D721Med (cell line): ENCODE measurements at places on chromosomes 5 and 9.

DNA sequence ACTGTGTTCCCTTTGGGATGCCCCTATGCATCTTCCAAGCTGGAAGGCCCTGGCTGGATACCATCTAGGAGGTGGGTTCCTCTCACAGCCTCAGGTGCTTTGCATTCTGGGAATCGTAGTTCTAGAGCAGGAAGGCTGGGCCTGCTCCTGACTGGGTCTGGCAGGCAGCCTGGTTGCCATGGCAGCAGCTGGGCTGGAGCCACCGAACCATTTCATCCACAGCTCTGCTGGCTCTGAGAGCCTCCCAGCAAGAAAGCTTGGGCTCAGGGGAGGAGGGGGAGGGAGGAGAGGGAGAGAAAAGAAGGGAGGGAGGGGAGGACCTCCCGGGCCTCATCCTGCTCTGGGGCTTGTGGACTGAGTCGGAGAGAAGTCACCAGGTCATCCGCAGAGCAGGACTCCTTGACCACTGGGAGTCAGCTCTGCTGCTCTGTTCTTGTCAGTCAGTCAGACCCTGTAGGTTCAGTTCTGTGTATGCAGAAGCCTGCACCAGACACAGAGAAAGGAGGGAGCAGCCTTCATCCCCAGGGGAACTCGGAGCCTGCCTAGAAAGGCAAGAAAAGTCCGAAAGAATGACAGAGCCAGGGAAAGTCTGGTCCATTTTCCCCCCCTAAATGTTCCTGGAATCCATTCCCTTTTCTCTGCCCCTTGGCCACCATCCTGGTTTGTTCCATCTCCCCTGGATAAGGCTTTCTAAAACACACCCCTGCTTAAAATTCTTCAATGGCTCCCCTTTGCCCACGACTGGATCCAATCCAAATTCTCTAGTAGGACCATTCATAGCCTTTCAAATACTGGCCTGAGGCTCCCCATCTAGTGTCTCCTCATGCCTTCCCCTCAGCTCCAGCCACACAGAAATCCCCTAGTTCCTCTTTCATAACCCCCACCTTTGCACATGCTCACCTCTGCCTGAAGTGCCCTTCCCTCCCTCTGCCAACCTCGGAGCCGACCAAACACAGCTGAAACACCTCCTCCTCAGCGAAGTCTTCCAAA is 65.4 kb upstream of the ARAP3 start:
- DNase-seq: peak; percentile 57

- DNase-seq: no peak
Observed at GRCh38 chr5:13771011-13771571, 173.4 kb downstream of the DNAH5 start.

DNA sequence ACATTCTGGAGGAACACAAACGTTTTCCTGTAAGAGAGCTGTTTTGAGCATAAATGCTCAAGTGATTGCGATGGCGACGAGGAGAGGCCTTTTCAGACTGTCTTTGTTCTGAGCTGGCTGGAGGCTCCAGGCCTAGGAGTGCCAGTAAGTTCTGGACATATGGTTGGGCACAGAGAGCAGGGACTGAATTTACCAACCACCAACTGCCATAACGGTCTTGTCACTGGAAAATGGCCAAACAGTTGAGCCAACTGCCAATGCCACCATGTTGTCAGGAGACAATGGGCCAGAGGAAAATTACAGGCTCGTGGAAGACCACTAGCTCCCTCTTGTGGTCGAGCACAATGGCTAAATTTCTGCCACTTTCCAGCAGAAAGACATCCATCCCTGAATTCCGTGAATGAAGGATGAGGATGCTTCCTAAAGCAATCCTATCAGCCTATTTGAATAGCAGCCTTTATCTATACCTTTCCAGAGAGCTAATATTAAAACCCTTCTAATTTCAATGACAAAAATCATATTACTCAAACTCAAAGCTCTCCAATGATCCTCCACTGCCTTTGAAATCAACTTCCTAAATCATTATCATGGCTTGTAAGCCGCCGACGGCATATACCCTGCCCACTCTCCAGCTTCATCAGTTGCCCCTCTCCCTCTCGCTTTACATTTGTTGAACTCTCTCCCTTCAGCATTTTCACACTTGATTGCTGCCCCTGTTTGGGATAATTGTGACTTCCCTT is 66.9 kb upstream of the GLIS3 start:
- DNase-seq: no peak

DNA sequence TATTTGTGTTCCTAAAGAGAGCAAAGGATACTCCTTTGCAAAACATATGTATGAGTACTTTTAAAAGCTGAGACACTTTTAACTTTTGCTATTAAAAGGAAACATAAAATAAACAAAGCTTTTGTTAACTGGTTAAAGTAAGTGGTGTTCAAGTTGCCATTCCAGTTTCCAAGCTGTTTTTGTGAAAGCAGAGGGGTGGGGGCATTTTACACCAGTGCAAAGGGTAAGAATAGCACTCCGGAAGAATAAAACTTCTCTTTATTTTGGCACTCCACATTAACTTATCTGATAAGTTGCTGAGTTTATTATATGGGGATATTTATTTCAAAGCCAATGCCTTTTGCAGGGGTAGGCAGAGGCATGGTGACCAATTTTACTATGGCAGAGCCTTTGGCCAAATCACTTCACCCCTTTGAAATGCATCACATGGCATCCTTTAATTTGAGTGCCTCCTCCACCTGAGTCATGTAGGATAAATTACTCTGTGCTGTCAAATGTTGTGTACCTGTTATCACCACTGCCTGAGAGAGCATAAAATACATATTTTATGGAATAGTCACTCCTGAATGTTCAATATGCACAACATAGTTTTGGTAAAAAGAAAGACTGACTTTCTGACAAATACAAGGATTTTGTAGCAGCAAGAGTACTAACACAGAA is 62.9 kb downstream of the MLLT3 start:
- no peak for DNase-seq

- no peak for DNase-seq
Observed at GRCh38 chr5:155936520-155937406, 390.2 kb upstream of the SGCD start.

GRCh38 chr5:178790371-178790770 is 59.9 kb upstream of the ZNF354A start:
- DNase-seq: no peak

DNA sequence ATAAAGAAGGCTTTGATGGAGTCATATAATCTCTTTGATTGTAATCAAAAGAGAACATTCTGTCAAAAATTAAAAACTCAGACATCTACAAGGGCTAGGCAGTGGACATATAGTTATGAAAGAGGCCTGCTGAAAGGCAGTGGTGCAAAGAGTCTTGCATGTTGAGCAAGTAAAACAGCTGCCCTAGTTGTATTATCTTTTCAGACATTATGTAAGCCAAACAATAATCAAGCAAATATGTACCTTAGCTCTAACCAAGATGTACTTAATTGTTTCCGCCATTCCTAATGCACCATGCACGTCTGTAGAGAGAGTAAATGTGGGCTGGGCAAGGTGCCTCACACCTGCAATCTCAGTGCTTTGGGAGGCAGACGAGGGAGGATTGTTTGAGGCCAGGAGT is 14.3 kb downstream of the GAPT start:
- no peak for DNase-seq

DNA sequence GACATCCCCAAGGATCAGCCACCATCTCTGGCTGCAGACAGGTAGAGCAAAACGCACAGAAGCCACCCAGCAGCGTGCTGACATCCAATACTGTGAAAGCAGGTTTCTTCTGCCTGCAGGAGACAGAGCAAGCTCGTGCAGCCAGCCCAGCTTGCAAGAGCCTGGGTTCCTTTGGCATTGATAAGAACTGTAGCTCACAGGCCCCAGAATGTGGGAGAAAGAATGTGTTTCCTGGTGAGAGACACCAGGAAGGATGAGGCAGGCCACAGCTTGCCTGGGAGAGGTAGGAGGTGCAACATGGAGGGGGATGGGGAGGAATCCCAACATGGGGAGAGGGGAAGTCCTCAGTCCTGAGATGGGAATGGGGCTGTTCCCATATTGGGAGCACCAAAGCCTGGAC is 34.0 kb upstream of the ARAP3 start:
- no peak for DNase-seq

- DNase-seq: no peak
Observed at GRCh38 chr9:92291577-92291976, 1.9 kb downstream of the IARS1 start.

- no peak for DNase-seq
Observed at GRCh38 chr9:121344184-121344583, 25.9 kb downstream of the STOM start.

DNA sequence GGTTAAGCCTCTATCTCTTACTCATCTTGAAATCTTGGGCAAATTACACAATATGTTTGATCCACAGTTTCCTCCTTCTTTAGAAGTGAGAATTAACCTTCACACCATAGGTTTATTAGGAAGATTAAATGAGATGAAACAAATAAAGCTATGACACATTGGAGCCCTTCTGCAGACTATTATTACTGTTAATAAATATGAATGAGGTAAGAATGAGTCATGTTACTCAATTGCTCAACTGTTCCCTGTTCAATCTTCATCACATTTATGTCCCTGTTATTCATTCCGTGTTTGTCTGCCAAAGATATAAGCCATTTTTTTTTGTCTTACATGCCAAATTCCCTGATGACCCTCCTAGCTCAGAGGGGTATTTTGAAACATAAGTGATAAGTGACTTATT is 52.1 kb upstream of the PAPPA start:
- no peak for DNase-seq

- DNase-seq: no peak
Observed at GRCh38 chr5:90294604-90295003, 115.0 kb downstream of the CETN3 start.

DNA sequence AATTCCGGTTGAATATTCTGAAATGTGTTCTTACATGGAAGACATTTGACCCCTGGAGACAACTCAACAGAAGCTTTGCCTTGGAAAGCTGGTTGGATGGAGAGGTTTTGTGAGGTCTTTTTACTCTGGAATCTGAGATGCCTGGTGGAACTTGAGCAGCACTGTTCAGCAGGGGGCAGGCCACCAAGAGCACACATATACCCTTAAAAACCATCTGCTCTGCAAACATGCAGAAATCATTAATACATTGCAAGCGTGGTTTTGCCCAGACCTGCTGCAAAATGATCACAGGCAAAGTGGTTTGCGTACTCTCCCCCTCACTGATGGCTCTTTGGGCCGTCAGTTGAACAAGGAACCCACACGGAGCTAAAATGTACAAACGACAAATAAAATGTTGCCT is 32.8 kb upstream of the DAP start:
- no peak for DNase-seq

DNA sequence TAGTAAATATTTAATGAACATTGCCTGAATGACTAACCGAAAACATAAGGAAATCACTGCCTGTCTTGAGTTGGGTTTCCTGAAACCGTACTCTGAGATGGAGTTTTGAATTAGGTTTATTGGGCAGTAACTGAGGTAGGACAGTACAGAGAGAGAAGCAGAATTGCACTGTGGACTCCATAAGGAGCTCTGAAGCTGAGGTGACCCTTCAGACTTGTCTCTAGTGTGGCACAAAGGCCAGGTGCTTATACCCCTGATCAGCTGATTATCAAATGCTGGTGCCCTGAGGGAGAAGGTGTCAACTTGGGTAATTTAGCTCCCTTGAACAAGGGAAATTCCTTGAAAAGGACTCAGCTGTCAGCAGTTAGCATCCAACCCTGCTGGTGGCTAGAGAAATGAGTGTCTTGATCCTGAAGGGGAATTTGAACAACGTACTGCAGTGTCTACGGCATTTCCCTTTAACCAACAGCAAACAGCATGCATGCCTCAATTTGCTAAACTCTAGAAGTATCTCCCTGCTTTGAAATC is 135.0 kb upstream of the SMARCA2 start:
- no peak for DNase-seq

GRCh38 chr9:98742325-98743280 is 33.9 kb upstream of the GABBR2 start:
- no peak for DNase-seq

- no peak for DNase-seq
Observed at GRCh38 chr5:96538808-96539250, 105.8 kb upstream of the PCSK1 start.

- no peak for DNase-seq
Observed at GRCh38 chr5:146753641-146754040, 124.9 kb downstream of the PPP2R2B start.

DNA sequence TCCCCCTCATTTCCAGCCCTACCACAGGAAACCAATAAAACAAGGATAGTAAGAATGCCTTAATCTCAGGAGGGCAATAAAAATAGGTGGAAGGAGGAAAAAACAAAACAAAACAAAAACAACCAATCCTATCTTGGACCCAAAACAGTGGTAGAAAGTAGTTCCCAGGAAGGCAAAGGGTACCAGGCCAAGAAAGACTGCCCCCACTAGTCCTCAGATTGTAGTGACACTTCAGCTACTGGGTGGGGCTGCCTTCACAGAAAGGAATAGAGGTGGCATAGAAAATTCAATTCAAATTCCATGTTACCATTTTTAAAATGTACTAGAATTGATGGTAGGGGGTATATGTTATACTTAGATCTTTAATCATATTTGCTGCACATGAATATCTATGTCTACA is 59.3 kb downstream of the DPYSL3 start:
- DNase-seq: no peak

DNA sequence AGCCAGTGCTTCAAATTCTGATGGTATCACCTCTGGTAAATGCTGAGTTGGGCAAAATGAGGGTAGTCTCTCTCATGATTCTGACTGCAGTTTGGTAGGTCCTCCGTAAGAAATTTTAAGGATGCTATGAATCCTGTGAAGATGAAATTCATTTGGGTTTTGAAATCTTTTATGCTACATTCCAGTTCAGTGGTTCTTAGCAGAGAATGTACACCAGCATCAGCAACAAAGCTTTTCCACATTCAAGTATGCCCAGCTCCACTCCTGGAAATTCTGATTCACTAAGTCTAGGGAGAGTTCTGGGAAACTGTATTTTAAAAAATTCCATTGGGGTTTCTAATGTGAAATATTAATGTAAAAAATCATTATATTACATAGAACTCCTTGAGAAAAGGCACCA is 33.6 kb upstream of the ACOT12 start:
- DNase-seq: no peak

DNA sequence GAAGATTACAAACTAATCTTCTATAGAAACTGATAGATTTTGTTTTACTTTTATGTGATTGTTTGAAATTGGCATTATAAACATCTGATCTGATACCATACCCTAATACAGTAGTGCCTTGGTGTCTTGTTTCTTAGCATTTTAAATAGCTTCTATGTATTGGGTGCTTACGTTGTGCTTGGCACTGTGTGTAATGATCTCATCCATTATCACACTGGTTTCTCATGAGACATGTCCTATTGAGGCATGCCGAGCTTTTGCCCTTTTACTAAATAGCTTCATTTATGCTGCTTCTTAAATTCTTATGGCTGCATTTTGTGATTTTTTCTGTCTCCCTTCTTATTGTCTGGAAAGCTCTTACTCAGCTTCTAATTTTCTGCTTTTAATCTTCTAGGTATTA is 48.2 kb upstream of the TLR4 start:
- no peak for DNase-seq
